Neural progenitor cell (in vitro differentiated cells): ENCODE measurements at places on chromosomes 5 and 9. TPM values are rescaled to one million over a fixed set of nuclear protein-coding genes. Genes with fewer than 3 reads are reported as not detected.

- no peaks in the 10 kb centered on the region for H3K4me1 ChIP-seq
- DNase-seq: no peak
- no peaks in the 10 kb centered on the region for H3K27me3 ChIP-seq
- H3K27ac ChIP-seq: no peak overlapping the region
- no peak overlapping the region for H3K4me3 ChIP-seq
Measured at GRCh38 chr9:26413611-26414010, 479.0 kb downstream of the CAAP1 start.

CDC25C gene
- total RNA-seq: 45.8 and 48.6 TPM in 2 replicates

FAM200C gene
- total RNA-seq: 15.8 and 25.3 TPM in 2 replicates

DNA sequence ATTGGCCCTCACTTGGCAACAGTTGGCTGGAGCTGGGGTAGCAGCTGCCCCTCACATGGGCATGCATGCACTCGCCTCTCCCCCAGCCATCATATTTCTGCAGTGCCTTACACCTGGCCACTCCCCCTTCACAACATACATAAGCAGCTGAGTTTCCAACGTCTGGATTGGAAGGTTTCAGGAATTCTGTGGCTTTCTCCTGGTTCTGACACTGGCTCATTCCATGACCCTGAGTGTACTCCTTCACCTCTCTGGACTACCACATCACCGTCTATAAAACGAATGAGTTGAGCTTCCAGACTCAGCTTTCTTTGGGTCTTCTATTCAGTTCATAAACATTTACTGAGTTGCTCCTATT is 84.3 kb downstream of the GALNT10 start:
- no peak overlapping the region for H3K4me3 ChIP-seq
- H3K27ac ChIP-seq: no peak overlapping the region
- no peaks in the 10 kb centered on the region for H3K27me3 ChIP-seq

DNA sequence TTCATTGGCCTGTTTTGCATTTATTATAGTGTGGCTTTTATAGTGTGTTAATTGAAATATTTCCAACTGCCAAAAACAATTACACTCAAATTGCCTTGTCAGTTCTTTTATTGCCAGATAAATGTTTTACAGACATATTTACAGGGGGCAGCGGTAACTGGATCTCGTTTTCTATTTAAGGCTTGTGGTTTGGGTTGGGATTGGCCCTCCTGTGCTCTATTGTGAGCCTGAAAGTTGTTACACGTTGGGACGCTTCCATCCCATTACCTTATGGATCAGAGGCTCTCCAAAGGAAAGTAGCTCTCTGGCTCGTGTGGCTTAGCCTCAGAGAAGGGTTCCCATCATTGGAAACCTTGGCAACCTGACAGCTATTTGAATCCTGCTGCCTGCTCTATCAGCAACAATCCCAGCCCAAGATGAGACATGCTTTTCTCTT is 20.8 kb downstream of the DNAI1 start:
- peaks cover 9% of the 10 kb centered on the region for H3K4me1 ChIP-seq
- no peak overlapping the region for H3K4me3 ChIP-seq
- H3K27me3 ChIP-seq: peaks cover 9% of the 10 kb centered on the region

DNA sequence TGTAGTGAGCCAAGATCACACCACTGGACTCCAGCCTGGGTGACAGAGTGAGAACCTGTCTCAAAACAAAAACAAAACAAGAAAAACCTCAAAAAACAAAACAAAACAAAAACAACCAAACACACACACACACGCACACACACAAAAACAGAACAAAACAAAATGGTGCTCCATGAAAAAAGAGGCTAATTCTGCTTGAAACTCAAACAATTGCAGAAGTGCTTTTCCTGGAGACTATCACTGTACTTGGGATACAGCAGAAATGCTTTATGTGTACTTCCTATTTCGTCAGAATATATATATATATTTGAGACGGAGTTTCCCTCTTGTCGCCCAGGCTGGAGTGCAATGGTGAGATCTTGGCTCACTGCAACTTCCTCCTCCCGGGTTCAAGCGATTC is 49.9 kb upstream of the HSPA9 start:
- no peak overlapping the region for H3K4me3 ChIP-seq
- H3K4me1 ChIP-seq: peaks cover 3% of the 10 kb centered on the region
- DNase-seq: no peak
- no peaks in the 10 kb centered on the region for H3K27me3 ChIP-seq
- H3K36me3 ChIP-seq: no peaks in the 10 kb centered on the region
